ENCODE measurements at places on chromosomes 3 and 15. TPM values are rescaled to one million over a fixed set of nuclear protein-coding genes. Genes with fewer than 3 reads are reported as not detected.

DNA sequence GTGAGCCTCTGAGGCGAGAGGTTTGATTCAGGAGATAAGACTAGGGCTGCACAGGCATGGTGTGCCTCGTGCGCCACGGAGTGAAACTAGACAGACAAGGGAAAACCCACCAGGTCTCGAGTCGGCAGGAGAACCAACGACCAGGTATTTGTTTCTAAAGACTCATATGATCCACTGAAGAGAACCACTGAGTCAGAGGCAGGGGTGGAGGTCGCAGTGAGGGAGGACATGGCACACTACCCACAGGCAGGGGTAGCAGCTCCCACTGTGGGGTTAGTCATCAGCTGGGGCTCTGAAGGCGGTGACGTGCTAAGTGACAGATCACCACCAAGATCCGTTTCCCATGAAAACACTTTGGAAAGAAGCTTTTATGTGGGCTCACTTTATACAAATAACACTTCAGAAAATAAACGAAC, 45.7 kb downstream of the CHSY1 start:
- DNase-seq = peak; percentile 89

DNA sequence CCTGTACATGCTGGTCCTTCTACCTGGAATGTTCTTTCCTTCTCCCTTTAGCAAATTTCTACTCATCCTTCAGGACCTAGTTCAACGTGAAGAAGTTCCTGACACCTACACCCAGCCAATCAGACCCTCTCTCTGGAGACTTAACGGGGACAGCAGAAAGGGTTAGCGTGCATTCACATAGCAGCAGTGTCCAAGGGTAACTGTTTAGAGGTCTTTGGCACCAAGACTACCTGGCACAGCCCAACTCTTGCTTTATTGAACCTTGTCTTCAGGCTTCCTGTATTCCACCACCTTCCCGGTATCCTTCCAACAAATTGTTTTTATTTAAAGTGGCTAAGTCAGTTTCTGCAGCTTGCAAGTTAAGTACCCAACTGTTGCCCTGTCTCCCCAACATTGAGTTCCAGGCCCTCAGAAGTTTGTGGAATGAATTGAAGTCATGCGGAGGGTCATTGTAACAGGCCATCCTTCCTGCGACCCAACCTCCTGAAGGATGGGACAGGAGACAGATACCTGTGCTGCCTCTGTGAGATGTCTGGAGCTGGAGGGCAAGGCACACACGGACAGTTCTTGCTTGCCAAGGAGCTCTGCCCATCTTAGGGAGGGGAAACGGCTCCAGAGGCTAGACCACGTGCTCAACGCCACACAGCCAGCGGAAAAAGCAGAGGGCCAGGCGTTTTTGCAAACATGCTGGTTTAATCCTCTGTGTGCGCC, 14.4 kb upstream of the WNT7A start:
- DNase-seq = no peak

DNA sequence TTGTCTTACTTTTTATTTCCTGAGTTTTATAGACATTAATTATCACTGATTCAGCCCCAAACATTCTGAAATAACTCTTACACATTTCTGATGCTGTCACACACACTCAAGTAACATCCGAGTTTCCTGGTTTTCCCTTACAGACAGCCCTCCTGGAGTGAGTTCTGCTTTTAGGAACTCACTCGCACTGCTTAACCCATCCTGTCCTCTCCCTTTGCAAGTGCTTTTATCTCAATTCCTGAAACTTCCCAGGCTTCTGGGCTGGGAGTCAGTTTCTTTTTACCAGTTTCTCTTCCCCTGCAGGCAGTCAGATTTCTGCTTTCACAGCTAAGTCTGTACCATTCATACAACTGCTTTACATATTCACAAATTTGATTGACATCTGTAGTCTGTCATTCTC, 15.6 kb upstream of the SH3GL3 start:
- no peak for DNase-seq

Gene CRTC3
- 42.7 TPM for total RNA-seq

Gene SLC22A14
- total RNA-seq = not detected

Gene ERC2
- not detected for total RNA-seq

GRCh38 chr15:31434588-31435260, 108.1 kb downstream of the KLF13 start:
- DNase-seq = peak; percentile 94

GRCh38 chr15:89186803-89187202, 34.6 kb downstream of the RLBP1 start:
- no peak for DNase-seq

DNA sequence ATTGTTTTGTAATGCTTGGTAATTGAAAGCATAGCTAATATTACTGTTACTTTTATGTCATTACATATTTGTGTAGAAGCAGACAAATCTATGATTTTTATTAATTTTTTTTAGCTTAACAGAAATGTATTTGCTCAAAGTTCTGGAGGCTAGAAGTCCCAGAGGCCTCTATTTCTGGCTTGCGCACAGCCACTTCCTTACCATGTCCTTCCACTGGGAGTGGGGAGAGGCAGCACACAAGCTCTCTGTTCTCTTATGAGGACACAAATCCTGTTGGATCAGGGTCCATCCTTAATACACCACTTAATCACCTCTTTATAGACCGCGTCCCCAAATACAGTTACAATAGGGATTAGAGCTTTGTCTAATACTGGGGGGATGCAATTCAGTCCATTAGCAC, 1061.4 kb downstream of the OTOL1 start:
- DNase-seq = no peak

GRCh38 chr3:141575879-141576743, 89.3 kb downstream of the RASA2 start:
- DNase-seq = no peak

DNA sequence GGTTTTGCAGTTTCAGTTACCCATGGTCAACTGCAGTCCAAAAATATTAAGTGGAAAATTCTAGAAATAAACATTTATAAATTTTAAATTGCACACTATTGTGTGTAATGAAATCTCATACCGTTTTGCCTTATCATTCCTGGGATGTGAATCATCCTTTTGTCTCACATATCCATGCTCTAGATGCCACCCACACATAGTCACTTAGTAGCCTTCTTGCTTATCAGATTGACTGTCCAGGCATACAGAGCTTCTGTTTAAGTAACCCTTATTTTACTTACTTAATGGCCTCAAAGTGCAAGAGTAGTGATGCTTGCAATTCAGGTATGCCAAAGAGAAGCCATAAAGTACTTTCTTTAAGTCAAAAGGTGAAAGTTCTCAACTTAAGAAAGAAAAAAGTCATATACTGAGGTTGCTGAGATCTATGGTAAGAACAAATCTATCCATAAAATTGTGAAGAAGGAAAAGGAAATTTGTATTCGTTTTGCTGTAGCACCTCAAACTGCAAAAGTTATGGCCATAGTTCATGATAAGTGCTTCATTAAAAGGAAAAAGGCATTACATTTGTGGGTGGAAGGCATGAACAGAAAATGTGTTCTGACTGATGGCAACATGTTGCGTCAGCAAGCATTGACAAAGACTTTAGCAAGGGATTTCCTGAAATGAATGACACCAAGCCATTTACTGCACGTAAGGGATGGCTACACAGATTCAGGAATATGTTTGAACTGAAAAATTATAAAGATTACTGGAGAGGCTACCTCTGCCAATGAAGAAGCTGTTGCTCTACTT, 43.8 kb downstream of the SPATA16 start:
- DNase-seq = no peak

Gene CFAP91
- total RNA-seq = 0.57 TPM

GRCh38 chr3:46162975-46163555, 45.0 kb downstream of the CCR1 start:
- DNase-seq = no peak

Gene HRH1
- 0.10 TPM for total RNA-seq

- DNase-seq = peak; percentile 44
These were observed 1.4 kb downstream of the SETD5 start for GRCh38 chr3:9398700-9399336.

GRCh38 chr3:15660055-15660935, 58.8 kb downstream of the BTD start:
- no peak for DNase-seq

Gene TGM5
- not detected for total RNA-seq

- DNase-seq = no peak
These were observed 32.3 kb upstream of the DUT start for GRCh38 chr15:48298914-48299313.

DNA sequence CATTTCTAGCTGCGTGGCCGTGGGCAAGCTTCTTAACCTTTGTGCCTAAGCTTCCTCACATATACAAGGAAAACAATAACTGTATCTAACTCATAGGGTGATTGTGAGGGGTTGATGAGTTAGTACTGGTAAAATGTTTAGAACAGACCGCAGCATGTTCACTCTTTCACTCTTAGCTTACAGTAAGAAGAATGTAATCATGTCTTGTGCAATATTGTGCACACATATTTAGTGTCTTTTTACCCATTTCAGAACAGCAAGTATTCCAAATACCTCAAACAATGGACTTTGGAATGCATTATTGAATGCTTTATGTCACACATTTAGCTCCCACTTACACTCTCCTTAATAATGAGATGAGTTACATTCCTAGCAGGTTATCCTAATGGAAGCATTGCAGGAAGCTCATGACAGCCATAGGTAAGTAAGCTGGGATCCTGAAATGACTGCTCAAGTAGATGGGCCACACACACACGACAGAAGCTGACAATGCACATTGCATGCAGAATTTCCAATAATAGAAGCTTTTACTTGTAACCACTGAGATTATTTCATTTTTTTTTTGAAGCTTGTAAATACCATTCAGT, 468.9 kb upstream of the WNT5A start:
- no peak for DNase-seq

Gene UROC1
- not detected for total RNA-seq

Gene CPNE9
- not detected for total RNA-seq

DNA sequence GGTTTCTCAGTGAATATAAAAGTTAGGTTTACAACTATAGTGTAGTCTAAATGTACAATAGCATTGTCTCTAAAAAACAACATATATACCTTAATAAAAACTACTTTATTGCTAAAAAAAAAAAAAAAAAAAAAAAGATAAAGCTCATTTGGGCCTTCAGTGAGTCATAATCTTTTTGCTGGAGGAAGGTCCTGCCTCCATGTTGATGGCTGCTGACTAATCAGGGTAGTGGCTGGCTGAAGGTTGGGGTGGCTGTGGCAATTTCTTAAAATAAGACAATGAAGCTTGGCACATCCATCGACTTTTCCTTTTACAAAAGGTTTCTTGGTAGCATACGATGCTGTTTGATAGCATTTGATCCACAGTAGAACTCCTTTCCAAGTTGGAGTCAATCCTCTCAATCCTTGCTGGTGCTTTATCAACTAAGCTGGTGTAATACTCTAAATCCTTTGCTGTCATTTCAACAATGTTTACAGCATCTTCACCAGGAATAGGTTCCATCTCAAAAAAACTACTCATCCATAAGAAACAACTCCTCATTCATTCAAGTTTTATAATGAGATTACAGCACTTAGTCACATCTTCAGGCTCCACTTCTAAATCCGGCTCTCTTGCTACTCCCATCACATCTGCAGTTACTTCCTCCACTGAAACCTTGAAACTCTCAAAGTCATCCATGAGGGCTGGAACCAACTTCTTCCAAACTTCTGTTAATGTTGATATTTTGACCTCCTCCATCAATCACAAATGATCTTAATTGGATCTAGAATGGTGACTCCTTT, 13.3 kb downstream of the ZNF280D start:
- peak; percentile 7 for DNase-seq

DNA sequence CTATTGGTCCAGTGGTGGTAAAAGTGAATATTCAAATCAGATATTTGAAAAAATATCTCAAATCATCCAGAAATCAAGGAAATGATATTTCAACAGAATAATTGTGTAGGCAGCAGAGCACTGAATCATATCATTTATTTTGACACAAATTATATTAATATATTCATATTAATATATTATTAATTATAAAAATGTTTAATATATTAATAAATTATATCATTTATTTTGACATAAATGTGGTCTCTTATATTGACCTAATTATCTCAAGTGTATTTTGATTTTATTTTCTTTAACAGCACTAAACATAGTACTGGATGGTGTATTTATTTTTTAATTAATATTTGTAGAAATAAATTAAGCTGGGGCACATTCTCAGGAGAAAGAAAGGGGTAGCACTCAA, 257.7 kb upstream of the THBS1 start:
- DNase-seq = no peak

Gene FBLN2
- total RNA-seq = not detected

Gene FAM174B
- total RNA-seq = 5.6 TPM

GRCh38 chr3:147358144-147358992, 48.0 kb downstream of the ZIC4 start:
- DNase-seq = no peak

DNA sequence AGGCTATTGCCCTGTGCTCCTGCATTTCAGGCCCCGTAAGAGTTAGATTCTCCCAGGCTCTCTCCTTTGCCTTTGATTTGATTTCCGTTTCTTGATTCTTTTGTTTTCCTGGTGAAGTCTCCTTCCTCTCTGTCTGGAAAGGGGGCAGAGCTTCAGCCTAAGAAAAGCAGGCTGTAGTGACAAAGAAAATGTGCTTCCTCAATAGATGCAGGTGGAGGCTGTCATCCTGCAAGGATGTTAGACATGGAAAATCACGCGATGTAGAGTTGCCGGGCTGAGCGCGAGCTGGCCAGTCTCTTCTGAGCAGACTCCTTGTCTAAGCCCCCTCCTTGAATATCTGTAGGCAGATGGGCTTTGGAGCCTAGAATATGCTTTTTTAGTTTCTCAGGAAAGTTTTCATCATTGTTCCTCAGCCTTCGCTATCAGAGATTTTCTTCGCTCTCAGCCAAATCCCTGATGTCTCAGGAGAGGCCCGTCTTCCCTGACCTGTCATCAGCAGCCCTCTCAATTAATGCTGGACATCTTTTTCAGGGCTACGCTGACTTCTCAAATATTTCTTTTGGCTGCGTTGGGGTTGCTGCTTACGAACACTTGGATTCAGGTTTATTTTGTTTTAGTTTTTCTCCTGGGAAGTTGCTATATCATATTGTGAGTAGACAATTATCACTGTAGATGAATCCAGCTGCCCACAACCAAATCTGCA, 163.6 kb downstream of the ITPR1 start:
- DNase-seq = no peak

Gene SCN11A
- total RNA-seq = 0.05 TPM

Gene SEMA6D
- not detected for total RNA-seq

Gene CYP1A2
- total RNA-seq = not detected

Gene C3orf85
- total RNA-seq = not detected

Gene HDC
- 0.95 TPM for total RNA-seq

Data from activated naive CD4-positive, alpha-beta T cell treated with anti-CD3 and anti-CD28 coated beads for 36 hours (primary cell).